Ammon's horn (tissue), 1 donor: ENCODE measurements at places on chromosomes 3 and 15.

- DNase-seq, result no peak
Measured at GRCh38 chr15:48527517-48527916, 118.0 kb downstream of the FBN1 start.

GRCh38 chr3:24100696-24101402 is 155.8 kb downstream of the NR1D2 start:
- DNase-seq, result no peak

DNA sequence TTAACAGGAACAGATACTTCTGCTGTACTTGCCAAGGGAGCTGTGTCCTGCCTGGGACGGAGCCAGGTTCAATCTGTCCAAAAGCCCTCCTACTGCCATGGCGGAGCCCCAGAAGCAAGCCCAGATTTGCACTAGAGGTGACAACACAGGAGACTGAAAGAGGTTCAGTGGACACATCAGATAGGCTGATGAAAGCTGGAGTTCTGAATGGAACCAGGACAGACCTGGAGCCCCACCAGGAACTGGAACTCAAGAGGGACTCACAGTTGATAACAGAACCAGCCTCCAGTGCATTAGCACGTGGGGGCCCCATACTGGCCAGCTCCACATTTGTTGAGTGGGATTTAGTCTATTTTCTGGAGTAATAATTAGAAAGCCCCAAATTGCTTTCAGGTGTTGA is 315.5 kb downstream of the ARRDC4 start:
- no peak for DNase-seq

DNA sequence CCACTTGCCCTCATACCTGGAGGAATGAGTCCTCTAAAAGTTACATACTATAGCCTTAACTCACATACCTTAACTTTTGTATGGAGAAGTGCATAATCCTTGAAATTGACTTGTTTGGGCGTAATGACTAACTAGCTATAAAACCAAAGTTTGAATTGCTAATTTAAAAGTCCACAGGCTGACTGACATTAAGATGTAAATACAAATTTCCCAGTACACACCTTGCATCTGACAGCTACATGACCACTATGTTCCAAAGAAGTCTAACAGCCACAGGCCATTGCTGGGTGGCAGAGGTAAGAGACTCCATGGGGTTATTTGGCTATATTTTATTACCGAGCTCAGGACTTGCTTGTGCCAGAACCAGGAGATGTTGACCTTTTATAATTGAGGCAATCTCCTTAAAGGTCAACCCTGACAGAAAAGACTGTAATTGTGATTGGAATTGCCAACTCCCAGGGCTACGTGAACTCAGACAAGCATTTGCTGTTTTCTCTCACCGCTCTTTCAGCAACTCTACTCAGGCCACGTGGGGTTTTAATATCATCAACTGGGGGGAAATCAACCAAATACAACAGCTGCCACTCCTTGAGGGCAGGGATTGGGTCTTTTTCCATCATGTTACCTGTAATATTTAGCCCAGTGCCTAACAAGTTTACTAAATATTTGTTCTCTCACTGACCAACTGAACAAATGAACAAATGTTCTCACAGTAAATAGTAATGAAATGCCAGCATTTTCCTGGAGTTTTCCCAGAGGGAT is 139.9 kb downstream of the SEMA6D start:
- no peak for DNase-seq

- no peak for DNase-seq
Measured at GRCh38 chr3:196216681-196217211, 412 bp downstream of the SLC51A start.

DNA sequence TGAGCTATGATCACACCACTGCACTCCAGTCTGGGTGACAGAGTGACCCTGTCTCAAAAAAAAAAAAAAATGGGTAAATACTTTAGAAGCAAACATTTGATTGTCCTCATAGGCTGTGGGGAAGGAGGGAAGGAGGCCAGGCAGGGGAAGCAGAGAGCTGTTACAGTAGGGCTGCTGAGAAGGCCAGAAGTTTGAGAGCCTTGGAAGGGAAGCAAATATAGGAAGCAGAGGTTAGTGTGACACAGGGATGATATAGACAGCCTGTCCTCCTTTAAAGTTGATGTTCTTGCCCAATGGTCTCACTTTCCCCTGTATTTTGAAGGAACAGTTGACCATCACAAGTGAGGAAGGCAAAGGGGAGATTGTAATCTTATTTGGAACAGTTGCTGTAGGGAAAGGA is 5.3 kb upstream of the ALPK3 start:
- no peak for DNase-seq

- DNase-seq, result no peak
Measured at GRCh38 chr15:47003568-47003967, 713.7 kb upstream of the SEMA6D start.

DNA sequence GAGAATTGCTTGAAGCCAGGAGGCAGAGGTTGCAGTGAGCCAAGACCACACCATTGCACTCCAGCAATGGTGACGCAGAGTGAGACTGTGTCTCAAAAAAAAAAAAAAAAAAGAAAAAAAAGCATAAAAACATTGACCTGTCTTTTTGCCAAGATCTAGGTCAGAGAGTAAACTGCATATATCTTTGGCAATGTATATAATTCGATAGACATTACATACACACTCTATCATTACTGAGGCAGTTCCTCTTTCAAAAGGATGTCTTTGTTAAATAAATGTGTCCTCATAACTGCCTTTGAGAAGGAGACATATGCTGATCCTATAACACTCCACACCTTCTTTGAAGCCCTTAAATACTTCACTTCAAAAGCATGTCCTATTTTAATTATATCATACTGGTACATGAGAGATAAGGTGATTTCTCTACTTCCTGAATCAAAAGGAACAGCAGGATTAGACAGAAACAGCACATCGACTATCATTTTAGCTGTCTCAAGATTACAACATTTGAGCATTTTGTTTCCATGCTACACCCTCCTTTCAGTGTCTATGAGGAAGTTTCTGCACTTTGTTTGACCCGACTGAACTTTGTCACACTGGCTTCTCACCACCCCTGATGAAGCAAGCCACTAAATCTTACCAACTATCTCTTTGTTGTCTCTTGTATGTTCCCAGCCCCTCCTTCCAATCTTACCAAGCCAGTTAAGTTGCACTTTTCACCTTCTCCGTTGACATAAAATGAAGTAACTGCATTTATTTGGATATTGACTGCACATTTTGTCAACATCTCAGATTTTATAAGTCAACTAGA is 335.8 kb downstream of the MECOM start:
- no peak for DNase-seq

- no peak for DNase-seq
Measured at GRCh38 chr3:37980462-37981347, 9.9 kb upstream of the VILL start.

DNA sequence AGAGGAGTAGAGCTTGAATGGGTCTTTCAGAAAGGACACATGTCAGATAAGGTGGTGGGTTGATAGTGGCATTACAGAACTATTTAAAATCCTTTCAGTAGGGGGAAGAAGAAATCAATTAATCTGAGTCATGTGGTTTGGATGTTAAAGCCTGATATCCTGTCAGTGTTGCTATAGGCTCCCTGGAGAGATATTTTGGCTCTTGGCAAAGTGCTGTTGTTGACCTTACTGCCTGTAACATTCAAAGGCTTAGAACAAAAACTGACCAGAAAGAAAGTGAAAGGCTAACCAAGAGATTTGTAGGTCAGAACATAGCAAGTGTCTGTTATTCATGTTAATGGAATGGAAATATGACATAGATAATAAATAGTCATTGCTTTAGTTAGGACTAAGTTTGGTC is 552.9 kb downstream of the DIPK2A start:
- DNase-seq, result no peak

DNA sequence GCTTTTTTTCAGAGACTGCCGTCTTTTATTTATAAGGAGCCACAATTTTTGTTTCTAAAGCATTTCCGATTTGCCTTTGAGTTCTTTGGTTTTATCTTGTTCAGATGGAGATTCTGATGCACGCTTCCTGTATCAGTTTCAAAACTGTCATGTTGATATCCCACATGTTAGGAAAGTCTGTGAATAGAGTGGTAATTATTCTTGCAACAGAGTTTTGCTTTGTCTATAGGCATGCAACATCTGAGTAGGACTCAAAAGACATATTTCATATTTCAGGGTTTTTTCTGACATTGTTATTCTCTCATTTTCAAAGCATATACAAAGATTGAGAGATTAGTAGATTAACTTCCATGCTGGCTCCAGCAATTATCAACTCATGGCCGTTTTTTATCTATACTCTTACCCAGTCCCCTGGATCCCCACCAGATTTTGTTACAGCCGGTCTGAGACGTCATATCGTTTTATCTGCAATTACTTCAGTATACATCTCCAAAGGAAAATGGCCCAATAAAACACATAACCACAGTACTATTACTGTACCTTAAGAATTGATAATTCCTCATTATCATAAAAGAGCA is 22.4 kb downstream of the PAQR5 start:
- no peak for DNase-seq
